Esophagus squamous epithelium (tissue), 5 donors: ENCODE measurements at places on chromosomes 3 and 15.

- DNase-seq: no peak
Measured at GRCh38 chr15:93929375-93930094, 301.8 kb upstream of the MCTP2 start.

DNA sequence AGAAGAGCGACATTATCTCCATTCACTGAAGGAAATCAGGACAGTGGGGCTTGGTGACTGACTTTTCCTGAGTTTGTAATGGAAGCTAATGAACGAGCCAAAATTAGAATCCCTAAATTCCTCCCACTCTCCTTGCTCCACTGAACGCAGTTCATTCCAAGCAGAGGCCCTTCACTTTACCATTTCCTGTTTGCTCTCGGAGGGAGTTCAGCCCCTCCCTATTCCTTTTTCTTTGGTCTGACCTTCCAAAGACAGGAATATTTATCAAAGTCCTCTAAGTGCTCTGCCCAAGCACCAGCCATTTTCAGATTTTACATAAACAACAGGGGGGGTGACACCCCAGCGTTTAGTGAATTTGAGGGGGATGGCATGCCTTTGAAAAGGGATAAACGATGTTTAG, 24.0 kb upstream of the PTPRG start:
- no peak for DNase-seq

DNA sequence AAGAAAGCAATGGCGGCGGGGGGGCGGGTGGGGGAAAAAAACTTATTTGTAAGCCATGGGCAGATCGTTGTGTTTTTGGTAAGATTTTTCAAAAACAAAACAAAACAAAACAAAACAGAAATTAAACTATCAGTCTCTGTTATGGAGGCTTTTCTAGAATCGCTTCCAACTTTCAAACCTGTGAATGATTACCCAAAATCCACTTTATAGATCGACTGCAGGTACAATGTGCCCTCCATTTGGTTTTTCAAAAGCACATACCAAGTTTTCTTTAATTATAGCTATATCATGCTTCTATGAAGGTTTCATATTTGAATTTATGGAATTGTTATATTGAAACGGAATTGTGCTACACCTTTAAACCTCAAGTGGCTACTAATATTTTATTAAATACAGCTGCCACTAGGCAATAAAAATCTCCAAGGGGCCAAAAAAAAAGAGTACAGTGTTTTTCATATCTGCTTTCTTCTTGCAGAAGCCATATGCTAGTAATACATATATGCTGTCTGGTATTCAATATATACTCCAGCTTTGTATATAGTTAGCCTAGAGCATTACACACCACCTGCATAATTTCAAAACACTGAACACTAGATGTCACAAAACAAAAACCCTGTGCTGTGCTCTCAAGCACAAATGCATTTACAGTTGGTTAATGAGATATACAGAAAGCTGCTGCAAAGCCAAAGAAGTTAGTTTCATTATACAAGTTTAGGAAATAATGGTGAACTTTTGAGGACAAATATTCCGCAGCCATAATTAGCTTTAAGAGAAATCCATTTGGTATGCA, 683.8 kb upstream of the NR2F2 start:
- DNase-seq: no peak

DNA sequence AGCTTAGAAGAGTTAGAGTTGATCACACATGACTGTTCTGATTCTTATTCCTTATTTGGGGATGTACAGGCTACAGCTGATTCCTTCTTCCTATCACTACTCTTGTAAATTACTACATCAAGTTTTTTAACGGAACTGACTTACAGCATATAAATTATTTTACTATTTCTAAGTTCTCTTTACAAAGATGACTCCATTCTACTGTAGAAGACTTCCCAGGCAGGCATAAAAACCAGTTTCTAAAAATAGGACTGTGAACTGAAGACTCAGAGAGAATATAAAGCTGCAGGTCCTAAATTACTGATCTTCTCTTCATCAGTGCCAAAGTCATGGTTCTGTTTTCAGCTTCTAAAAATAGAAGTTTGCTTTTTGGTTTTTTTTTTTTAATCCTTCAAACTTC, 38.9 kb downstream of the ANO10 start:
- DNase-seq: no peak

DNA sequence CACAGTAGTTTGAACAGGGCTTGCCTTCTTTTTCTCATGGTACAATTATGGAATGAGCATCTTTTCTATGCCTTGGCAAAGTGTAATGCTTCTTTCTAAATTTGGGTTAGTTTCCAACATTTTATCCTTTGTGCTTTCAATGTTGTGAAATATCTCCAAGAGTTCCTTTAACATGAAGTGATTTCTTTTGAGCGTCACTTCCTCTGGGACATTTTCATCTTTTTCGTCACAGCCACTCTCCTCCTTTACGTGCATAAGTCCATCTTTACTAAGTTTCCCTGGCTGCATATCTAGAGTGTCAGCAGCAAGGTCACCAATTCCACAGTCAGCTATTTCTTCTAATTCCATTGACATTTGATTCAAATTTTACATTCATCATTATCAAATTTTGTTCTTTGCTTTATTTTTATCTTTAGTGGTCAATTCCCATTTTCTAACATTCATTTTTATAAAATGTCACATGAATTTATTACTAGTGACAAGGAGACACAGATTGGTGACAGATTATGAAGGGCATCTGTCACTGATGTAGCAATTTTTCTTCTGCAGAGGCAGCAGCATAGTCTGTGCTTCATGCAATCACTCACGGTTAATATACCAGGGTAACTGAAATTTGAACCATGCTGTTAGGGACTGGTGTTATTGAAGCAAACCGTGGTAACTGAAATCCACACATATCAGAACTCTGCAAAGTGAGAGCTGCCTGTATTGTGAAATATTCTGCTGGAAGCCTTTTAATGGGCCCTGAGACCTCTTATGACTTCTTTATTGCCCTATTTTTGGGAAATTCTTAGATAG, 126.5 kb upstream of the THBS1 start:
- DNase-seq: no peak

- no peak for DNase-seq
Measured at GRCh38 chr15:101047301-101047781, 128.2 kb downstream of the LRRK1 start.

- no peak for DNase-seq
Measured at GRCh38 chr3:47643092-47643491, 64.4 kb upstream of the CSPG5 start.

GRCh38 chr3:194166682-194167479, 30.9 kb downstream of the HES1 start:
- DNase-seq: no peak

- no peak for DNase-seq
Measured at GRCh38 chr3:113423699-113424098, 17.6 kb downstream of the CFAP44 start.

GRCh38 chr3:186901135-186901734, 29.1 kb upstream of the ST6GAL1 start:
- DNase-seq: no peak

- no peak for DNase-seq
Measured at GRCh38 chr3:72489901-72490300, 358.3 kb downstream of the SHQ1 start.

DNA sequence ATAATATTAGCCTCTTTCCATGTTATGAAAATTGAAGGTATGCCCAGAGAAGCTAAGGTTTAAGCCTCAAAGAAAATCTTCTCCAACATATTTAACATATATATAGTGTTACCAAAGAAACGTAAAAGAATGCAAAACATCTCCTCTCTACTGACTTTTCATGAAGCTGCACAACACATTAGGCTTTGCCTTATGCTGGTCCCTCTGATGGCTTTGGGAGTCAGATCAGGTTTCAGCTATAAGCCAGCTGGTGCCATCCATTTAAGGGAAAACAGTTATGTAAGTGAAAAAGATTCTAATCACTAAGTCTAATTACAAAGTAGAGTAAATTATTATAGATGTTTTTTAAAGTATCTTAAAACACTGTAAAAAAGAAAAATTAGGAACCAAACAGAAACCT, 410.5 kb downstream of the LSAMP start:
- no peak for DNase-seq

DNA sequence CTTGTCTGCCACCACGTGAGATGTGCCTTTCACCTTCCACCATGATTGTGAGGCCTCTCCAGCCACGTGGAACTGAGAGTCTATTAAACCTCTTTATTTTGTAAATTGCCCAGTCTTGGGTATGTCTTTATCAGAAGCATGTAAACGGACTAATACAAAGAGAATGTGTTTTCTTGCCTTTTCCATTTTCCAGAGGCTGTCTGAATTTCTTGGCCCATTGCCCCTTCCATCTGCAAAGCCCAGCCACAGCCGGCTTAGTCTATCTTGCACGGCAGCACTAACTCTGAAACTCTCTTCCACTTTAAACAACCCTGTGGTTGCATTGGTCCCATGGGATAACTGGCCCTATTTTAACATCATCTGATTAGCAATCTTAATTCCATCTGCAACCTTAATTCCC, 215.3 kb downstream of the LRTM1 start:
- no peak for DNase-seq

DNA sequence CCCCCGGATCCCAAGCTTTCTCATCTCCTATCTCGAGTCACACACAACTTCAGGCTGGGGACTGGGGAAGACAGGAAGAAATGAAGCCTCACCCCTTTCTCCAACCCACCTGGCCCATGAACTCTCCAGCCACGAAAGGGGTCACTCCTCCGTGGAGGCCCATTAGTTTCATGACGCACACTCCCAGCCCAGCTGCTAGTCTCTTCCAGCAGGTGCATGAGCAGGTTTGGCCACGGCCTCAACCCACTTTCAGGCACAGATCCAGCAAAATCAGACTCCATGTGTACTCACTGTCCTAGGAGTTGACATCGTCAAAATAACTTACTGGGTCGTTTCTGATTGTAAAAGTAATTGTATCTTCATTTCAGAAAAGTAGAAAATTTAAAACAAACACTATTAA, 76.6 kb downstream of the C3orf70 start:
- DNase-seq: no peak

DNA sequence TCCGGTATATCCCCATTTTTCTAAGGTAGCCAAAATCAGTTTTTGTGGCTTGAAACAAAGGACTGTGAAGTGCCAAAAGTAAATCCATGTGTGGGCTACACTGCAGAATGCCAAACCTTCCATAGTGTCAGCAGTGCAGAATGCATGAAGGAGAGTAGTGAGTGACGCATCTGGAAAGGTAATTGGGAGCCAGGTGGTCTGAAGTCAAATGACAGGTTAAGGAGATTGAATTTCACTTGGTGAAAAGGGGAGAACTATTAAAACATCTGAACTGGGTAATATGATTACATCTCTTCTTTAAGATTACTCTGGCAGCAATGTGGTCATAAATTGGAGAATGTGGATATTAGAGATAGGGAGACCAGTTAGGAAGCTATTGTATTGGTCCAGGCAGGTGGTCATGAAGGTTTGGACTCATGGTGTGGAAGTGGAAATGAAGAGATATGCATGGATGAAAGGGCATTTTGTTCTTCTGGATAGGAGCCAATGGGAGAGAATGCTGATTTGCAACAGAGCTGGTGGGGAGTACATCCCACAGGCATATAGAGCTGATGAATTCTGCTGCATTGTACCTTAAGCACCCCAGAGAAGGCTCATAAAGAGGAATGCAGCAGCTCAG, 118.2 kb downstream of the ECT2 start:
- DNase-seq: no peak

DNA sequence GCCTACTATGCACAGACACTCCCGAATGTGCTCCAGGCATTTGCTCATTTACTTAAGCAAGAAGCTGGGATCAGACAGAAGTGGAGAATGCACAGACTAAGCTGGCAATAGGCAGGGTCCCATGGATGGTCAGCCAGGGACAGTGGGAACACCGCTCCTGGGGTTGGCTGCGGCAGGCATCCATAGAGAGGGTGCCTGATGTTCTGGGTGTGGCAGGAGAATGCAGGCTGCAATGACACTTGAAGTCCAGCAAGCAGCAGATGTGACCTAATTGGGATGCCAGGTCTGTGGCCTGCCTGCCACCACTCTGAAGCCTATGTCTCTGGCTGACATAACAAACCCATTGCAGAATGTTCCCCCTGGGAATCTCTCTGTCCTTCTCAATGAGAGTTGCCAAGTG, 40.2 kb upstream of the SLC6A11 start:
- no peak for DNase-seq
